ENCODE measurements at places on chromosomes 4 and X. TPM values are rescaled to one million over a fixed set of nuclear protein-coding genes. Genes with fewer than 3 reads are reported as not detected.
A peak's percentile ranks its signal among the peaks of the same experiment; 100 is the strongest.

HEPH gene
- total RNA-seq, result 2.8 TPM

HPGDS gene
- 2.3 TPM for total RNA-seq

TRPC3 gene
- total RNA-seq, result 0.80 TPM

RPS3A gene
- 3,582 TPM for total RNA-seq

COX7B gene
- 403 TPM for total RNA-seq

FMR1NB gene
- total RNA-seq, result not detected

SLC6A14 gene
- 9.8 TPM for total RNA-seq

MAGEE2 gene
- total RNA-seq, result 0.52 TPM

GRCh38 chr4:34187056-34187455, 2057.3 kb downstream of the ARAP2 start:
- H3K36me3 ChIP-seq, result no peaks in the 10 kb centered on the region
- H3K27me3 ChIP-seq, result no peaks in the 10 kb centered on the region
- H3K27ac ChIP-seq, result no peak overlapping the region
- DNase-seq, result no peak
- H3K4me3 ChIP-seq, result no peak overlapping the region

GRCh38 chr4:126230269-126230668, 915.5 kb downstream of the FAT4 start:
- no peak overlapping the region for H3K4me3 ChIP-seq
- no peak for DNase-seq
- no peaks in the 10 kb centered on the region for H3K36me3 ChIP-seq
- no peaks in the 10 kb centered on the region for H3K27me3 ChIP-seq

GRCh38 chr4:114132830-114133229, 153.4 kb upstream of the ARSJ start:
- no peaks in the 10 kb centered on the region for H3K27me3 ChIP-seq
- no peaks in the 10 kb centered on the region for H3K4me1 ChIP-seq
- no peak overlapping the region for H3K27ac ChIP-seq
- no peak for DNase-seq
- no peak overlapping the region for H3K4me3 ChIP-seq
- no peaks in the 10 kb centered on the region for H3K36me3 ChIP-seq

DNA sequence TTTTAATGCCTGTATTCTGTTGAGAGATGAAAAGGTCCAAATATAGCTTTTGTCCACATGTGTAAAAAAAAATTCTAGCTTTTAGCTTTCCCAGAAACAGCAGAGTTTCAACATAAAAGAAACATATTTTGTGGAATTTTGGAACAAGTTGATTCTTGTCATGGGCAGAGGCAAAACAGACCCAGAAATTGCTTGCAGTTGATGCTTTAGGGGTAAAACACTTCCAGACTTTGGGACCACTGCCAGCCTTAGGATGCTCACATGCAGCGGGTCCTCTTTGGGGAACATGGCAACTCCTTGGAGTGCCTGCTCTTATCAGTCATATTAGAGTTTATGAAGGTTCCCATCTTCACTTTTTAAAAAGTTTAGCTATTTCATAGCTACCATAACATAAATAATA, 30.4 kb downstream of the DCLK2 start:
- H3K4me1 ChIP-seq, result no peaks in the 10 kb centered on the region
- DNase-seq, result no peak
- no peak overlapping the region for H3K27ac ChIP-seq
- no peak overlapping the region for H3K4me3 ChIP-seq
- H3K36me3 ChIP-seq, result no peaks in the 10 kb centered on the region

DNA sequence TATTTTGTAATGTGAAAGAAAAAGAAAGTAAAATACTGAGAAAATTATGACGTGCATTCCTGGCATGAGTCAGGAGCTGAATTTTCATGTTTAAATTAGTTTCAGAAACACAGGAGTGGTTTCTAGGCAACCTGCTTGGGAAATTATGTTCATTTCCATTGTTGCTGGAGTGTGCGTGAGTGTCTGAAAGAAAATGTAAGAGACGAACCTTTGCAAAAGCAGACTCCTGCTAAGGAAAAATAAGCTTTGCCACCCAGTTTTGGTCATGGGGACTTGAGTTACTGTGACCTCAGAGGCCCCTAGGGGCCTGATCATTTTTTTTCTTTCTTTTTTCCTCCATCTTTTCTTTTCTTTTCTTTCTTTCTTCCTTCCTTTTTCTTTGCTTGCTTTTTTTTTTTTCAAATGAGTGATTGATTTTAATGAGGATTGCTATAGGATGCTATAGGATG, 18.8 kb upstream of the CHRNA9 start:
- DNase-seq, result no peak
- H3K27me3 ChIP-seq, result no peaks in the 10 kb centered on the region
- H3K27ac ChIP-seq, result peak overlapping the region; percentile 82
- H3K4me3 ChIP-seq, result peak overlapping the region; percentile 40
- no peaks in the 10 kb centered on the region for H3K36me3 ChIP-seq

GRCh38 chr4:52093466-52093865, 42.4 kb downstream of the SPATA18 start:
- no peaks in the 10 kb centered on the region for H3K4me1 ChIP-seq
- no peak overlapping the region for H3K27ac ChIP-seq
- no peak overlapping the region for H3K4me3 ChIP-seq
- H3K27me3 ChIP-seq, result no peaks in the 10 kb centered on the region
- DNase-seq, result no peak

DNA sequence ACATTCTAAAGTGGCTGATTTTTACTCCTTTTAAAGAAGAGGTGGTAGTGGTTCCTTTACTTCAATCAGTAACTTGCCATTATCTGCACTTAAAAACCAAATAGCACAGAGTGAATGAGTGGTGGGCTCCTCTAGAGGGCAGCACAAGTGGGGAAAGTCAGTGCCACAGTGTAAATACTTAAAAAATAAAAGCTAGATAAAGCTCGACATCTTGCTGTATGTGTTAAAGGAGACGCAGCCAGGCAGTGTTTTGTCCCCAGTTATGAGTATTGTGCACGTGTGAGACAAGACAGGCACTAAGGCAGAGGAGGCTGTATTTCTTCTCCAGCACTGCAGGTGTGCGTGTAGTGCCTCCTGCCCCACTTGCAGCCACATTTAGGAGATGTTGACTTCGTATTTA, 24.6 kb downstream of the NAP1L5 start:
- H3K27me3 ChIP-seq, result no peaks in the 10 kb centered on the region
- no peak for DNase-seq
- H3K4me1 ChIP-seq, result no peaks in the 10 kb centered on the region
- no peak overlapping the region for H3K27ac ChIP-seq
- H3K36me3 ChIP-seq, result peaks cover 53% of the 10 kb centered on the region
- no peak overlapping the region for H3K4me3 ChIP-seq

DNA sequence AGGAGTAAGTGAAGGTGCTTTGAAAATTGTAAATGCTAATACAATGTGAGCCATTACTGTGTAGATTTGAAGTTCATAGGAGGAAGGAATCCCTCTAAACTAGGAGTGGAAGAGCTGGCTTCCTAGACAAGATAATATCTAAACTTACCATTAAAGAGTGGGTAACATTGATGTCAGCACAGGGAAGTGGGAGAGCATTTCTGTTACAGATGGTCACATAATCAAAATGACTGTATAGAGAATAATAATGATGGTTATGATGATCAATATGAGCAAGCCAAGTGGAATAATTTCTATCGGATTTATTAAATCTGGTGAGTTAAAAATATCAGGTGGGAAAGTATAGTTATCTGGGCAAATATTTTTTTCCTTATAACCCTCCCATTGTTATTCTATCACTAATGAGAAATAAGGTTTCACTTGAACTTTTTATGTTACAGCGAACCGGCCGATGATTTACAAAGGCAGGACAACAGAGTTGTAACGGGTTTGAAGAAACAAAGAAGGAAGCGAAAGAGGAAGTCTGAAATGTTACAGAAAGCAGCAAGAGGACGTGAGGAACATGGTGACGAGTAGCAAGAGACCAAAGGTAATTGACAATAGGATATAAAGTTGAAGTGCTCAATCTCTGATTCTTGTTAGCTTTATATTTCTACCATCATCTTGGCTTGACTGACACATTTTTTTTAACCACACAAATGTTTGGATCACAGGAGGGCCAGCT, 43.5 kb downstream of the FMR1NB start:
- no peaks in the 10 kb centered on the region for H3K36me3 ChIP-seq
- no peaks in the 10 kb centered on the region for H3K27me3 ChIP-seq
- H3K4me1 ChIP-seq, result no peaks in the 10 kb centered on the region
- no peak for DNase-seq
- H3K4me3 ChIP-seq, result no peak overlapping the region

- no peak overlapping the region for H3K4me3 ChIP-seq
- DNase-seq, result no peak
- no peaks in the 10 kb centered on the region for H3K27me3 ChIP-seq
- peaks cover 13% of the 10 kb centered on the region for H3K4me1 ChIP-seq
- H3K27ac ChIP-seq, result no peak overlapping the region
Observed at GRCh38 chr4:110107866-110108265, 90.5 kb downstream of the ELOVL6 start.

DNA sequence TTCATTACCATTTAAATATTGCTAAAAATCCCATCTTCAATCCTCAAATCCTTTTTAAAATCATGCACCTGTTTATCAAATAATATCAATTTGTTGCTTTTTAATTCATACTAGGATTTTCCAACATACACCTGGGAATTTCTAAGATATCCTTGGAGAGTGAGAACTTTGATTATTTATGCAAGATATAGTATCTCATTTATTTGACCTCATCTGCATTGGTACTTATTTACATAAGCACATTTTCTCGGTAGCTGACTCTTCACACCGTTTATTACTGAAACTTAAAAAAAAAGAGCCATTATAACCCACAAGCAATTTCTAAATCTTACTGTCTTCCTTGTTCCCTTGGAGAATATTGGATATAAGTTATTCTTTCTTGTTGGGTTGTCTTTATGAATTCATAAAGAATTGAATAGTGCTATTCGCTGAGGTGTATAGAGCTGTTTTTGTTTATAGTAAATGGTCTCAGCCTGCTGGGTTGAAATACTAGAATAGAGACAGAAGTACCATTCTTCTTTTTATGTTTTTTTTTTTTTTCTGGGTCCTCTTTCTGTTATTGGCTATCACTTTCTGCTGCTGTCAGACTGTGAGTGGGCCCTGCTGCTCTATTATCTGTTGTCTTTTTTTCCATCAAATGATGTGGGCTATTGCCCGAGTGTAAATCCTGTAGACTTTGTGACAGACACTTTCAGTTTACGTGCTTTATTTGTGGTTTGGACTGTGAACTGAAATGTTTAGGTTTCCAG, 2.9 kb downstream of the UGT8 start:
- H3K27me3 ChIP-seq, result peaks cover 26% of the 10 kb centered on the region
- no peak overlapping the region for H3K4me3 ChIP-seq
- peaks cover 22% of the 10 kb centered on the region for H3K4me1 ChIP-seq

GRCh38 chr4:81495345-81495744, 23.6 kb upstream of the RASGEF1B start:
- H3K36me3 ChIP-seq, result no peaks in the 10 kb centered on the region
- H3K4me1 ChIP-seq, result peaks cover 17% of the 10 kb centered on the region
- no peak for DNase-seq
- H3K27ac ChIP-seq, result no peak overlapping the region
- no peaks in the 10 kb centered on the region for H3K27me3 ChIP-seq

GRCh38 chr4:153577053-153577452, 107.0 kb upstream of the TLR2 start:
- no peak overlapping the region for H3K27ac ChIP-seq
- H3K4me3 ChIP-seq, result no peak overlapping the region
- no peak for DNase-seq
- no peaks in the 10 kb centered on the region for H3K27me3 ChIP-seq
- H3K36me3 ChIP-seq, result no peaks in the 10 kb centered on the region

GRCh38 chr4:114417214-114417613, 181.4 kb upstream of the UGT8 start:
- no peak overlapping the region for H3K4me3 ChIP-seq
- no peaks in the 10 kb centered on the region for H3K27me3 ChIP-seq
- H3K4me1 ChIP-seq, result no peaks in the 10 kb centered on the region
- no peak for DNase-seq

GRCh38 chrX:39195156-39195555, 393.9 kb downstream of the MID1IP1 start:
- no peak overlapping the region for H3K4me3 ChIP-seq
- peaks cover 20% of the 10 kb centered on the region for H3K4me1 ChIP-seq
- no peaks in the 10 kb centered on the region for H3K27me3 ChIP-seq
- no peak for DNase-seq
- H3K36me3 ChIP-seq, result no peaks in the 10 kb centered on the region

DNA sequence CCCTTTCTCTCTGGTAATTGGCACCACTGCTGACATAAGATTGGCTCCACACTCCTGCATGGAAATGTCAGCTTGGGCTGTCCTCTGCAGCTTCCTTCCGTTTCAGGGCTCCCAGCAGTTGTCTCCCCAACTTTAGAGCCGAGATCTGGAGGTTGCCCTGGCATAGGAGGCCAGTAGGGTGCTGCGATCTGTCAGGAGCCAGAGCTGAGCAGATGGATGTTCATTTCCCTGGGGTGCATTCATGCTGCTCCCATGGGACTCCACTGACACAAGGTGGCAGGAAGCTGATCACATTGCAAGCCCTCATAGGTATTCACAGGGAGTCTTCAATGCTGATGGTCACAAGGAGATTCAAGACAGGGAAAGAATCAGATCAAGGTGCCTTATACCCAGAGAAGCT, 116.6 kb upstream of the RAI2 start:
- H3K27ac ChIP-seq, result no peak overlapping the region
- no peak for DNase-seq
- H3K4me3 ChIP-seq, result no peak overlapping the region
- H3K36me3 ChIP-seq, result no peaks in the 10 kb centered on the region
- no peaks in the 10 kb centered on the region for H3K4me1 ChIP-seq

DNA sequence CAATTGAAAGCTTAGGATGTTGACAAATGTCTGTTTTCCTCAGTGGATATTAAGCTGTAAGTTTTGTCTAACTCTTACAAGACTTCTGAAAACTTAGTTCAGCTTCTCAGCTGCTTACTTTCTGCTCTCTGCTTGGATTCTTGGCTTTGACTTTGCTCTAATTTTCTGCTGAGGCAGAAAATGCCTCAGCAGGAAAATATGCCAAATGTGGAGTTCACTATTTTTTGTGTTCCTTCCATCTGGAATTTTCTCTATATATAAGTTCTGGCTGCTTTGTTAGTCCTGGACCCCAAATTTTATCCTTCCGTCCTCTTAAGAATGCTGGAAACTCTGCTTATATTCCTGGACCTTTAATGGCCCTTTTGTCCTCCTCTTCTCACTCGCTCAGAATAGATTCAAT, 352.6 kb upstream of the NWD2 start:
- no peaks in the 10 kb centered on the region for H3K36me3 ChIP-seq
- no peaks in the 10 kb centered on the region for H3K27me3 ChIP-seq
- H3K4me1 ChIP-seq, result no peaks in the 10 kb centered on the region
- DNase-seq, result no peak
- no peak overlapping the region for H3K27ac ChIP-seq

DNA sequence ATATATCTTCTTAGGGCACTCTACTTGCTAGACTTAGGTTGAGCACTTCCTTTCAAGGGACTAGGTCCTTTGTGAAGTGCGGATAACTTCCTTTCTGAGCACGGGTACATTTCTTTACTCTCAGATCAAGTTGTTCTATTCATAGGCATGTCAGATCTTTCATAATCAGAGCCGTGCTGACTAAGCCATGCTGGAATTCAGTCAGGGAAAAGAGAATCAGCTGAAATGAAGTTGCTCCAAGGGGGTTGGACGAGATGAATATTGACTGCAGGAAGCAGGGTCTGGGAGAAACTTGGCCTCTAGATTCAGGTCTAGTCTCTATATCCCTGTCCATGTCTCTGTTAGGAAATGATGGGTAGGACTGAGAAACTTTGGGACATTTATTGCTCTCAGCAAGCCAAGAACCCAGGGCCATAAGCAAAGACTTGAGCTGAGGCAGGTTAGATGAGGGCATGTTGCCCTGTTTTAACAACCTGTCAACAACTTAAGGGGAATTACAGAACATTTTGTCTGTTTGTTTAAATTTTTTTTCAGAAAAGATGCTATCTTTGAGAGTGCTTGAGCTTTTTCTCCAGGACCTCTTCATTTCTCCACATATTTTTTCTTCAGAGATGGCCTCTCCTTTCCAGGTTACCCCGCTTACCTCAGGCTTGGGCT, 28.3 kb downstream of the AREG start:
- no peaks in the 10 kb centered on the region for H3K27me3 ChIP-seq
- DNase-seq, result no peak
- H3K4me1 ChIP-seq, result peaks cover 33% of the 10 kb centered on the region
- no peak overlapping the region for H3K4me3 ChIP-seq

Data from suprapubic skin (tissue), 4 donors.